GM12878 (cell line): ENCODE measurements at places on chromosomes 11 and 22. TPM values are rescaled to one million over a fixed set of nuclear protein-coding genes. Genes with fewer than 3 reads are reported as not detected.

Gene SF3B2
- 232 and 235 TPM in 2 replicates for total RNA-seq

Gene RFPL2
- total RNA-seq: not detected in 2 replicates

Gene GLYAT
- 0.18 TPM in 1 of 2 replicates, not detected in the other for total RNA-seq

Gene SPDYC
- not detected in 2 replicates for total RNA-seq

Gene OR52E8
- total RNA-seq: not detected in 2 replicates

Gene PLAAT5
- not detected in 2 replicates for total RNA-seq

Gene CTTN
- total RNA-seq: 12.5 and 14.3 TPM in 2 replicates

Gene LUZP2
- total RNA-seq: not detected in 2 replicates

Gene SEC14L2
- total RNA-seq: 0.51 and 1.0 TPM in 2 replicates

Gene TPCN2
- total RNA-seq: 16.3 and 18.4 TPM in 2 replicates

Gene RASD2
- not detected in 2 replicates for total RNA-seq

Gene BARX2
- not detected in 2 replicates for total RNA-seq

Gene CD81
- total RNA-seq: 145 TPM in 2 replicates

Gene KCNK7
- total RNA-seq: 0.29 and 0.54 TPM in 2 replicates

Gene SLC5A4
- not detected in 2 replicates for total RNA-seq

Gene CADM1
- 0.13 and 0.38 TPM in 2 replicates for total RNA-seq

Gene OR4C6
- total RNA-seq: not detected in 2 replicates

Gene PHF21B
- 0.08 TPM in 1 of 2 replicates, not detected in the other for total RNA-seq

Gene POU2AF1
- 165 and 169 TPM in 2 replicates for total RNA-seq

Gene LRRC74B
- total RNA-seq: not detected in 2 replicates

Gene BATF2
- total RNA-seq: 0.98 and 1.1 TPM in 2 replicates

Gene ARHGAP42
- total RNA-seq: 4.5 and 4.9 TPM in 2 replicates

Gene TREH
- total RNA-seq: not detected in 2 replicates

Gene NDUFS8
- 169 and 176 TPM in 2 replicates for total RNA-seq

Gene HBG1
- total RNA-seq: 1.9 and 2.2 TPM in 2 replicates

Gene DAGLA
- total RNA-seq: 0.05 TPM in 1 of 2 replicates, not detected in the other

Gene MUC5AC
- not detected in 2 replicates for total RNA-seq

Gene SCGB2A2
- not detected in 2 replicates for total RNA-seq

Gene CCDC73
- 0.05 and 0.11 TPM in 2 replicates for total RNA-seq

Gene RPL27A
- total RNA-seq: 1,300 and 1,372 TPM in 2 replicates

Gene TRPM5
- total RNA-seq: not detected in 2 replicates

Gene DERL3
- 17.4 and 19.4 TPM in 2 replicates for total RNA-seq

Gene SPINDOC
- 31.5 and 36.3 TPM in 2 replicates for total RNA-seq

Gene NXPE4
- not detected in 2 replicates for total RNA-seq

Gene GRK2
- total RNA-seq: 152 and 160 TPM in 2 replicates

Gene VWCE
- total RNA-seq: 2.7 and 4.0 TPM in 2 replicates

Gene SYT7
- not detected in 2 replicates for total RNA-seq

Gene KCNK4
- total RNA-seq: not detected in 2 replicates

Gene KCNJ11
- 0.11 and 0.56 TPM in 2 replicates for total RNA-seq

Gene ZBTB16
- total RNA-seq: 0.13 and 0.38 TPM in 2 replicates

Gene ZW10
- total RNA-seq: 14.4 and 14.7 TPM in 2 replicates

Gene GGTLC3
- not detected in 2 replicates for total RNA-seq

Gene PARVA
- total RNA-seq: 0.21 and 0.44 TPM in 2 replicates
